PC-3 (cell line): ENCODE measurements at places on chromosomes 1 and 21. TPM values are rescaled to one million over a fixed set of nuclear protein-coding genes. Genes with fewer than 3 reads are reported as not detected.

Gene SYTL1
- total RNA-seq: 26.8 and 34.3 TPM in 2 replicates

Gene SIM2
- 71.2 and 104 TPM in 2 replicates for total RNA-seq

Gene KRTAP21-2
- total RNA-seq: not detected in 2 replicates

Gene RNF223
- total RNA-seq: 147 and 171 TPM in 2 replicates

Gene NID1
- 11.1 and 13.1 TPM in 2 replicates for total RNA-seq

Gene TRIM46
- total RNA-seq: 4.1 and 5.4 TPM in 2 replicates

Gene PYCR2
- total RNA-seq: 57.7 and 69.0 TPM in 2 replicates

Gene LRRC3
- total RNA-seq: 3.1 and 4.1 TPM in 2 replicates

Gene PPIAL4G
- total RNA-seq: not detected in 2 replicates

Gene ELAPOR1
- 0.35 and 0.80 TPM in 2 replicates for total RNA-seq

Gene LCE2C
- total RNA-seq: not detected in 2 replicates
